Stimulated activated CD8-positive, alpha-beta memory T cell treated with anti-CD3 and anti-CD28 coated beads, Interleukin-15, amount 100 ng/mL, for 24 hours (primary cell): ENCODE measurements at places on chromosomes 7 and 10.

DNA sequence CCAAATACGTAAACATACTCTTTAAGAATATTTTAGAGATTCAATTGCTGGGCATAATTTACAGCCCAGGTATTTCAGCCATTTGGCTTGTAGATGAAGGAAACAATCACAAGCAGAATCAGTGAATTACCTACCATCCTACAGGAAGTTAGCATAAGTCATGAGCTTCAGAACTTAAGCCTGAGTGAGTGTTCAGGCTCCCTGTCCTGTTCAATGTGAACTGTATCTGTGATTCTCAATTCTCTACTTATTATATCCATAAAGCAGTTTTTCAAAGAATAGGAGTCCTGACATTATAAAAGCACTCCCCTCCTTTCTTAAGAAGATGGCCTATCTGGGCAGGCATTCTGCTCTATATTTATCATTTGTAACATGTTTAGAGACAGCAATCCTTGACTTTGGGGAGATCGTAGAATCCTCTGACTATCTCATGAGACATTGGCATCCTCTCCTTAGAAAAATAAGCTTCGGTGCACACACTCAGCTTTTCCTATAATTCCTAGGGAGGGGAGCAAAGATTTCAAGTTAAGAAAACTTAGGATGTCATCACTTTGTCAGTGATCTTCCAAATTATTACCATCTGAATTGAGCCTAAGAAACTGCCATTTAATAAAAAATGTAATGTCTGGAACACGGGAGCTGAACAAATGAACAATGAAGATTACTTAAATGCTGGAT is 645.2 kb upstream of the IGFBP3 start:
- DNase-seq: no peak

DNA sequence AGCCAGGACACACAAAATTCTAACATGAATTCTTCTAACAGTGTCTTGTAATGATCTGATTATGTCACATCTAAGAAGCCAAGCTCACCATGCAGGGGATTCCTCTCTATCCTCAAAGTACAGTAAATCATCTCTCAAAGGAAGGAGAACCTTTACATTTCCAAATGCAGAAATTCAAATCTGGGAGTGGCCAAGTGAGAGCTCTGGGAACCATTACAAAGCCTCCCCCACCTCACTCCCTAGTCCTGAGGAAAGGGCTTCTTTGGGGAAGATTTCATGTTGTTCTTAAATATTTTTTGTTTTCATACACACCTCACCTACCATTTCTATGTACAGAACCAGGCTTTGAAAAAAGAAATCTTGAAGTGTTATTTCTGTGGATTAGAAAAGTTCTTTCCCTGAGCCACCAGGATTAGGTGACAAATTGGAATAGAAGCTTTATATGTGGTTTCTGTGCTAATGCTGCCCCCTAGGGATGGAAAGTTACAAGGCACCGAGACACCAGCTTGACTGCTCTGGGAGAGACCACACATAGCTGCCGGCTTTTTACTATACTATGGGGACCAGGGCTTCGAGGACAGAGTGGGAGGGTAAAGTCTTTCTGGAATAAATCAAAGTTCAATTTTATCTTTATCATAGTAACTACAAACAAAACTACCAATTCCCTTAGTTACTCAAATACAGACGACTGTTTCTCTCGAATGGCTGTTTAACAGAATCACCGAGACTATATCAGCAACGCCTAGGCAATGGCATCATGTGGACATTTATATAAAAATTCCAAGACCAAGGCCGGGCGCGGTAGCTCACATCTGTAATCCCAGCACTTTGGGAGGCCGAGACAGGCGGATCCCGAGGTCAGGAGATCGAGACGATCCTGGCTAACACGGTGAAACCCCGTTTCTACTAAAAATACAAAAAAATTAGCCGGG is 116.1 kb downstream of the RNF216 start:
- no peak for DNase-seq

DNA sequence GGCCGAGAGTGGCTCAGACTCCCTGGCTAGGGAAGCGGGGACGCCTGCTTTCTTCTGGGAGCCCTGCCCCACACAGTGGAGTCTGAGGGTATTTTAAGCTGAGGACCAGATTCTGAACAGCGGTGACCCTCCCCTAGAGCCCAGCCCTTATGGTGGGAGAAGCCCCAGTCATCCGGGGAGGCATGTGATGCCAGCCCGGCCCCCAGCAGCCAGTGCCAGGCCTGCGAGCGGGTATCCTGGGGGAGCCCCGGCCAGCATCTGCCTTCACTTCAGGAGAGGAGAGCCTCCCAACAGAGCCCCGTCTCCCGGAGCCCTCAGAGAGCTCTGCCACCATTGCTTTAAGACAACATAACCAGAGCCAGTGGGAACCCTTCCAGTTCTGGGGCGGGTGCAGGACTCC is 41.5 kb upstream of the DNAJB6 start:
- no peak for DNase-seq

DNA sequence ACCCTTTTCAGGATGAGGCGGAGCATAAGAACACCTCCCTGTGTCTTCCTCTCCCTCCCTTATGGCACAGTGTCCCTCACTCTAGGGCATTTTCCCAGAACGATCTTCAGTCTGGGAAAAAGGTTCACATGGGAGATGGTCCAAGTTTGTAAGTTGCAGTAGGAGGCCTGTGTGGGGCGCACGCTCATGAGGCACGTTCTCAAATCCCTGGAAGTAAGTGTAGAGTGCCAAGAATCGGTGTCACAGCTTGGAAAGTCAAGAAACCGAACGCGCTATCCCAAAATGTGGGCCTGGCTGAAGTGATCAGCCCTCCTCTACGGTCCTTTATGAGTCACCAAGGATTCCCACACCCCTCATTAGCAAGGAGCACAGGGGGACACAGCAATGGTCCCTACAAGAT is 23.9 kb upstream of the SMARCD3 start:
- DNase-seq: no peak

- no peak for DNase-seq
These were observed 194.0 kb upstream of the PLPP4 start for GRCh38 chr10:120262857-120263547.
